ENCODE measurements at places on chromosomes 7 and 10.

DNA sequence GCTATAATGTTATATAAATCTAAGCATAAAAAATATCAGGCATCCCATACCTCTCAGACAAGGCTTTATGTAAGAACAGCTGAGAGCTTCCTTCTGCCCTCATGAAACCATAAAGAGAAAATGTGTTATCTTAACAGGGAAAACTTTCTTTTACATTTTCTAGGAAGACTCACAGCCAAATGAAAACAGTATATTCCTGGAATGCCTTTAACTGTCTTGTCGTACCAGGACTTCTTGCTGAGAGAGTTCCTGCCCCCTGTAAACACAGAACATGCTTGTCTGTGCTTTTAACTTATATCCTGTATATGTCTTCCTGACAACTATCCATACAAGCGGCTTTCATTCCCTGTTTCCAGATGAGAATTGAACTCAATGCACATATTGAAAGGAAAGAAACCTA is 64.8 kb upstream of the AHR start:
- DNase-seq, result no peak

GRCh38 chr10:75527542-75527941 is 96.1 kb downstream of the LRMDA start:
- DNase-seq, result no peak

DNA sequence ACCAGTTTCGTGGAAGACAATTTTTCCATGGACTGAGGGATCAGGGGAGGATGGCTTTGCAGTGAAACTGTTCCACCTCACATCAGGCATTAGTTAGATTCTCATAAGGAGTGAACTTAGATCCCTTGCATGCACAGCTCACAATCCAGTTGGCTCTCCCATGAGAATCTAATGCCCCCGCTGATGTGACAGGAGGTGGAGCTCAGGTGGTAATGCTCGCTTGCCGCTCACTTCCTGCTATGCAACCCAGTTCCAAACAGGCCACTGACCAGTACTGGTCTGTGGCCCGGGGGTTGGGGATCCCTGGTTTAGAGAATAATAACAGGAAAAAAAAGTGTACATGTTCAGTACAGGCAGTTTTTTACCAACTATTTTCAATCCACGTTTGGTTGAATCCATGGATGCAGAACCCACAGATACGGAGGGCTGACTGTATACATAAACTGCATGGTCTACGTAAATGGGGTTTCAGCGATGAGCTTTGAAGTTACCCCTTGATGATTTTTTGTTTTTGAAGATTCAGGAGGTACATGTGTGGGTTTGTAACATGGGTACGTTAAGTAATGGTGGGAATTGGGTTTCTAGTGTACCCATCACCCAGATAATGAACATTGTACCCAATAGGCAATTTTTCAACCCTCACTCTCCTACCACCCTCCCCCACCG is 24.5 kb downstream of the OGDH start:
- no peak for DNase-seq

DNA sequence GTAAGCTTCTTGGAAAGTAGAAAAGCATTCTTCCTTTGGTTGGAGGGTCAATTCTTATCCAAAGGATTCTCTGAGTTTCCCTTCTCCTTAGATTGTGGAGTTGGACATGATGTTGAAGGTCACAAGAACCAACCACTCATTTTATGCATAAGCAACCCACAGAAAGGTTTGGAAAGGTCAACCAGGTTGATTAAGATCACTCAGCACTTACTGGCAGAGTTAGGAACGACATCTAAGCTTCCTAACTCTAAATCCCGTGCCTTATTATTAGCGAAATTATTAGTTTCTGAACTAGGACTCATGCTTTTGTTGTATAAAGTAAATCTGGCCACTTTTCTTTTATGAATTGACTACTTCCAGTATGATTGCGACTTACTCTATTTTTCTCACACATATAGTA is 137.0 kb upstream of the MINDY3 start:
- DNase-seq, result no peak

Measured in eye (tissue), 1 donor.